ENCODE measurements at places on chromosomes 1 and 21.

DNA sequence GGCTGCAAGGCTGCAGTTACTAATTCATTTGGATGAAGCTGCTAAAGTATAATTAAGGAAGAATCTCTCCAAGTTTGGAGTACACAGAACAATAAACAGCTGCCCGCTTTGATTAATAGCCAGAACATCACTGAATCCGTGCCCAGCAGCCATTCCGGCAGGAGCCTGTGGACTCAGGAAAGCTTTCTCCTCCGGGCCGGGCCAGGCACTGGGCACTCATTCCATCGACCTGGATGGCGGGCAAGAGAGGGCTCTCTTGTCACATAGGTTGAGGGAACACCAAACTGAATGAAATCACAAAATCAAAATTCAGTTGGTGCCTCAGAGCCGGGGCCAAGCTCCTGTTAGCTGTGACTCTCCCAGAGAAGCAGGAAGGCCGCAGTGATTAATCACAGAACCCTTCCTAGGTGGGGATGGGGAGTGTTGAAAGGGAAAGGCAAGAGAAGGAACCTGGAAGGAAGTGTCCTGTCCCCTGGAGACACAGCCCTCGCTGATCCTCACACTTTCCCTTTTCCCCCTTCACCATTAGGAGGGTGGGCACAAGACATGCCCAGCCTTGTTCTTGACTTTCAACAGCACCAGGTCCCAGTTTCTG is 306.7 kb downstream of the NPHP4 start:
- no peaks in the 10 kb centered on the region for H3K27me3 ChIP-seq
- H3K4me1 ChIP-seq: peaks cover 7% of the 10 kb centered on the region
- H3K36me3 ChIP-seq: no peaks in the 10 kb centered on the region
- H3K4me3 ChIP-seq: no peak overlapping the region
- DNase-seq: no peak

GRCh38 chr1:114671011-114671938 is 1.4 kb upstream of the DENND2C start:
- H3K36me3 ChIP-seq: no peaks in the 10 kb centered on the region
- H3K27ac ChIP-seq: no peak overlapping the region
- H3K27me3 ChIP-seq: no peaks in the 10 kb centered on the region
- no peak overlapping the region for H3K4me3 ChIP-seq

DNA sequence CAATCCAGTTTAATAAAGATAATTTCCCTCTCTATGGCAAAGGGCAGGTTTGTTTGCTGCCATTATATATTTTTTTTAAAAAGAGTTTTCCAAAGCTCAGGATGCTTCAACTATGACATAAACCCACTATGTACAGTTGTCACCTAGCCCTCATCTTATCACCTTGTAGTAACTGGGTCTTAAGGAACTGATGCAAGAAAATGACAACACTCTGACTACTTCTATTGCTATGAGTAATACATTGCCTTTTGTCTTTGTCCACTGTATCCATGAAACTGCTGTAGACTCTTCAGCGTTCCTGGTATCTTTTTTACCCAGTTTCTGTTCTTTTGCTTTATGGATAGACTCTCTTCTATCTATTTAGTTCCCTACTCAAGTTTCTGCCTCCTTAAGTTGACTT is 586.5 kb downstream of the NEGR1 start:
- H3K4me3 ChIP-seq: no peak overlapping the region
- H3K36me3 ChIP-seq: no peaks in the 10 kb centered on the region
- DNase-seq: no peak
- no peaks in the 10 kb centered on the region for H3K27me3 ChIP-seq

GRCh38 chr21:45168522-45168921 is 94.1 kb downstream of the ADARB1 start:
- H3K27ac ChIP-seq: no peak overlapping the region
- H3K4me3 ChIP-seq: no peak overlapping the region
- no peaks in the 10 kb centered on the region for H3K4me1 ChIP-seq
- no peaks in the 10 kb centered on the region for H3K27me3 ChIP-seq

GRCh38 chr21:32403201-32403777 is 9.2 kb upstream of the EVA1C start:
- no peak overlapping the region for H3K27ac ChIP-seq
- peak; percentile 71 for DNase-seq
- no peaks in the 10 kb centered on the region for H3K27me3 ChIP-seq

GRCh38 chr1:70727886-70728489 is 316.9 kb downstream of the CTH start:
- no peak overlapping the region for H3K27ac ChIP-seq
- no peaks in the 10 kb centered on the region for H3K4me1 ChIP-seq
- H3K36me3 ChIP-seq: no peaks in the 10 kb centered on the region
- no peak for DNase-seq
- H3K27me3 ChIP-seq: no peaks in the 10 kb centered on the region

GRCh38 chr1:35210321-35211119 is 17.6 kb upstream of the SFPQ start:
- H3K4me1 ChIP-seq: no peaks in the 10 kb centered on the region
- no peaks in the 10 kb centered on the region for H3K27me3 ChIP-seq
- no peak overlapping the region for H3K27ac ChIP-seq
- H3K4me3 ChIP-seq: no peak overlapping the region
- no peaks in the 10 kb centered on the region for H3K36me3 ChIP-seq

- peaks cover 1% of the 10 kb centered on the region for H3K36me3 ChIP-seq
- H3K4me1 ChIP-seq: no peaks in the 10 kb centered on the region
- H3K4me3 ChIP-seq: no peak overlapping the region
- H3K27me3 ChIP-seq: no peaks in the 10 kb centered on the region
- DNase-seq: no peak
Observed at GRCh38 chr1:212981025-212981495, 30.7 kb downstream of the VASH2 start.

DNA sequence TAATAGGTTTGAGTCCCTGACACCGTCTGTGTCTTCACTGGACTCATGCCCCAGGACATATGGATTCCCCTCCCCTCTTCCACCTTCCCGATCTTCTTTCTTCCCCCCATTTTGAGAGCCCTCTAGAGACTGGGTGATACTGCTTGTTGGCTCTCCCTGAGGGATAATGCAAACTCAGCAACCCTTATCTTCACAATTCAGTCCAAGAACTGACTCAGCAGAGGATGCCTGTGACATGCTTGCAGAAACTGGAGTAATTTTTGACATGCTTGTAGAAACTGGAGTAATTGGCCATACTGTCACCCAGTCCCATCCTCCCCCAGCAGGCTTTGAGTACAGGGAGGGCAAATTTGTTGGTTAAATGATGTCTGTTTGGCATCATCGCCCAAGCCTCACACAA is 127.6 kb upstream of the CTTNBP2NL start:
- no peak for DNase-seq
- H3K4me3 ChIP-seq: no peak overlapping the region
- H3K27ac ChIP-seq: no peak overlapping the region
- no peaks in the 10 kb centered on the region for H3K27me3 ChIP-seq

- no peak overlapping the region for H3K4me3 ChIP-seq
- no peaks in the 10 kb centered on the region for H3K36me3 ChIP-seq
- H3K27me3 ChIP-seq: no peaks in the 10 kb centered on the region
Observed at GRCh38 chr21:26025536-26026512, 144.7 kb downstream of the APP start.

GRCh38 chr21:37700641-37701202 is 215.5 kb downstream of the KCNJ6 start:
- peak; percentile 93 for DNase-seq
- no peaks in the 10 kb centered on the region for H3K36me3 ChIP-seq
- no peak overlapping the region for H3K27ac ChIP-seq
- no peaks in the 10 kb centered on the region for H3K27me3 ChIP-seq
- no peak overlapping the region for H3K4me3 ChIP-seq
- no peaks in the 10 kb centered on the region for H3K4me1 ChIP-seq

GRCh38 chr1:167578939-167579521 is 25.5 kb upstream of the CREG1 start:
- DNase-seq: peak; percentile 75
- no peaks in the 10 kb centered on the region for H3K4me1 ChIP-seq
- no peaks in the 10 kb centered on the region for H3K36me3 ChIP-seq
- no peaks in the 10 kb centered on the region for H3K27me3 ChIP-seq

DNA sequence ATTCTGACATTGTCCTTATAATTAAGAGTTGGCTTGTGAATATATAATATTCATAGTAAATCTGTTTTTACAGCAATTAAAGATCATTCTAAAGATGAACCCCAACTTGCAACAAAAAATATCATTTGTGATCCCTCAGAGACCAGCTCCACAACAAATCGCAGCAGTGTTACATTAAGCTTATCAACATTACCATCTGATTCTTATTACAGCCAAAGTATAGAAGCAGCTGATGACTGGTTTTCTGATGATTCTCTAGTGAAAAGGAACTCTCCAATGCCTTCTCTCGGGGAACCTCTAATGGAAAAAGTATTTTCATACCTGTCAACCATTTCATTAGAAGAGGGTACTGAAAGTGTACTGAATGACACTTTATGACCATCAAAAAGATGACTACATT is 45.4 kb downstream of the C1orf185 start:
- H3K4me3 ChIP-seq: no peak overlapping the region
- H3K4me1 ChIP-seq: no peaks in the 10 kb centered on the region
- no peaks in the 10 kb centered on the region for H3K27me3 ChIP-seq
- no peak overlapping the region for H3K27ac ChIP-seq

- H3K27ac ChIP-seq: no peak overlapping the region
- H3K4me3 ChIP-seq: no peak overlapping the region
- DNase-seq: no peak
- H3K27me3 ChIP-seq: no peaks in the 10 kb centered on the region
Observed at GRCh38 chr1:1314678-1315335, 6.4 kb downstream of the PUSL1 start.

DNA sequence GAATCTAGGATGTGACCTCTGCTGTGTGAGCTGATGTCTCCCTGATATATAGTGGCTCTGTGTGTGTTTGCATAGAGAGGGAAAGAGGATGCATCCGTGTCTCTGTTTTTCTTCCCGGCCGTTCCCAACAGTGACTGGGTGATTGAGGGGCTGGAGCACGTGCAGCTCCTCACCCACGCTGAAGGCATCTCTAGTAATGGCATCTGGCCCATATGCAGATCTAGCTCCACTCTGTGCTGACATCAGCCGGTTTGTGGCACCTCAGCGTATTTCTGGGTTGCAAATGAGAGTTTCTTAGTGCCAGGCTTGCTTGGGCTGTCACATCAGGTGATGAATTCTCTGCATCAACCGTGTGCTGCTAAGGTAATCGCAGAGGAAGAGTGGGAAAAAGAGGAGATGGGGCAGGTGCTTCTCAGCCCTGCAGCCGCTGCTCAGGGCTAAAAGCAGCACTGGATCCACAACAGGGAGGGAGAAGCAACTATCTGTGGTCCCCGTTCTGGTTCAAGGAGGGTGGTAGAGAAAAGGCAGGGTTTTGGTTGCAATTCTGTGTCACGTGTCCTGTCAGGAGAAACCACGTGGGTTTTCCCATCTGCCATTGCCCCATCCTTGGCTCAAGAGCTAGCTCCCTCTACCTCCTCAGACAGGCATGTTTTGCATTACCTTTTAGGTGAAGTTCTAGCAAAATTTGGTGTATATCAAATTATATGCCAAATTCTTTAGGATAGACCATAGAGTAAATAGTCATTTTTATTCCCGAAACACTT is 282.9 kb downstream of the PBX1 start:
- H3K4me3 ChIP-seq: no peak overlapping the region
- H3K36me3 ChIP-seq: no peaks in the 10 kb centered on the region
- no peak overlapping the region for H3K27ac ChIP-seq
- DNase-seq: no peak
- H3K27me3 ChIP-seq: no peaks in the 10 kb centered on the region

- DNase-seq: no peak
- no peaks in the 10 kb centered on the region for H3K27me3 ChIP-seq
- no peaks in the 10 kb centered on the region for H3K36me3 ChIP-seq
- no peak overlapping the region for H3K27ac ChIP-seq
Observed at GRCh38 chr1:46041974-46042373, 90.5 kb downstream of the PIK3R3 start.

GRCh38 chr1:40313329-40313957 is 3.6 kb downstream of the COL9A2 start:
- H3K27ac ChIP-seq: no peak overlapping the region
- peaks cover 6% of the 10 kb centered on the region for H3K4me1 ChIP-seq
- H3K4me3 ChIP-seq: no peak overlapping the region
- no peak for DNase-seq

DNA sequence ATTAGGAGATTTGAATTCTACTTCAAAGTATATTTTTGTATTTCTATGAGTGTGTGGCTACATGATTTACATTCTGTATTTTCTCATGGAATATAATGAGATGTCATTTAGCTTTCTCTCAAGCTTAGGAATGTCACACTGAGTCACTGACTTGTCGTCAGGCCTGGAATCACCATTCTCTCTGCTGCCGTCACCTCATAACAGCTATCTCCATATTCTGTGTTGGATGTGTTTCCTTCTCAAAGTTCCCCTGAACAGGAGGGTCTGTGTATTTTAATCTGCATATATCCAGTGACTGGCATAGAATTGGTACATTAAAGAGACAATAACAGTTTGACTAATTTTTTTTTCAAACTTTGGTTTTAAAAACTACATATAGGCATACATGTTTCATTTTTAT is 35.9 kb downstream of the LYPLAL1 start:
- no peaks in the 10 kb centered on the region for H3K4me1 ChIP-seq
- no peak overlapping the region for H3K27ac ChIP-seq
- peak; percentile 80 for DNase-seq
- H3K27me3 ChIP-seq: no peaks in the 10 kb centered on the region

DNA sequence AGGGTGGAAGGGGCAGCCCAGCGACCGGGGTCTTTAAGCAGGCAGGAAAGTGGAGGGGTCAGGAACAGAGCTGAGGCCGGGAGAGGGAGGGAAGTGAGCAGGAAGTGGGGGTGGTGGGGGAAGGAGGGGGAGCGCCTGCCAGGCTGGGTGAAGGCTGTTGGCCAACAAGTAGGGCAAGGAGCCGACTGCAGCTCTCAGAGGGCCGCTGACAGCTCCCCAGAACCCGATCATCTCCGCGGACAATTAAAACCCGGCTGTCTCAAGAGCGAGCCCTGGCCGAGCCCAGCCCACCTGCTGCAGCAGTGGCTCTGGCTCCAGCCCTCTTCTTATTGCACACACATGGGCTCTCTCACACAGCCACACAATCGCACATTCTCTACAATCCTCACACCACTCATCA is 51.6 kb downstream of the GRIK3 start:
- no peaks in the 10 kb centered on the region for H3K27me3 ChIP-seq
- peak; percentile 9 for DNase-seq
- H3K4me1 ChIP-seq: no peaks in the 10 kb centered on the region
- H3K27ac ChIP-seq: no peak overlapping the region

DNA sequence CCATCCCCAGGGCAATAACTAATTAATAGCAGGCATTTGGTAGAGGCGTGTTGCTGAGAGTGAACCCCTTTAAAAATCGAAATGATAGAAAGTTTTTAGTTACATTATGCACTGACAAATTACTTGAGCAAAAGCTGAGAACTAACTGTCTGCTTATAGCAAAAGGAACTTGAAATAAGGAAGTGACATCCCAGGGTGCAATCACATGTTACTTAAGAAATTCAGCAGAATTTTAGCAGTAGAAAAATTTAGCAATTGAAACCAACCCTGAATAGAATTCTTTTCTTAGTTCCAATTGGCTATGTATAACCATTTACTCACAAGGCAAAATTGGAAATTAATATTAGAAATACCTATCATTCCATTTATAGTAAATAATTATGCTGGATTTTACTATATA is 139.5 kb upstream of the SAMSN1 start:
- no peaks in the 10 kb centered on the region for H3K27me3 ChIP-seq
- no peaks in the 10 kb centered on the region for H3K4me1 ChIP-seq
- no peak for DNase-seq
- no peaks in the 10 kb centered on the region for H3K36me3 ChIP-seq
- H3K4me3 ChIP-seq: no peak overlapping the region
- no peak overlapping the region for H3K27ac ChIP-seq

- no peaks in the 10 kb centered on the region for H3K36me3 ChIP-seq
- no peaks in the 10 kb centered on the region for H3K27me3 ChIP-seq
- H3K4me1 ChIP-seq: no peaks in the 10 kb centered on the region
- H3K4me3 ChIP-seq: no peak overlapping the region
Observed at GRCh38 chr1:84851839-84852238, 41.2 kb downstream of the LPAR3 start.
